Activated CD4-positive, alpha-beta T cell treated with anti-CD3 and anti-CD28 coated beads for 36 hours (primary cell): ENCODE measurements at places on chromosomes 1 and 21. TPM values are rescaled to one million over a fixed set of nuclear protein-coding genes. Genes with fewer than 3 reads are reported as not detected.

Gene TMPRSS15
- total RNA-seq, result not detected

Gene PLEKHG5
- 1.1 TPM for total RNA-seq

Gene SPRR3
- total RNA-seq, result not detected

Gene C8B
- total RNA-seq, result not detected

Gene NADK
- total RNA-seq, result 56.2 TPM

Gene TLR5
- total RNA-seq, result 0.21 TPM
